ENCODE measurements at places on chromosomes 1 and 21. TPM values are rescaled to one million over a fixed set of nuclear protein-coding genes. Genes with fewer than 3 reads are reported as not detected.

Gene NBPF4
- total RNA-seq = not detected

GRCh38 chr1:32967888-32968568 lies 3.4 kb upstream of the RNF19B start:
- no peak for DNase-seq

DNA sequence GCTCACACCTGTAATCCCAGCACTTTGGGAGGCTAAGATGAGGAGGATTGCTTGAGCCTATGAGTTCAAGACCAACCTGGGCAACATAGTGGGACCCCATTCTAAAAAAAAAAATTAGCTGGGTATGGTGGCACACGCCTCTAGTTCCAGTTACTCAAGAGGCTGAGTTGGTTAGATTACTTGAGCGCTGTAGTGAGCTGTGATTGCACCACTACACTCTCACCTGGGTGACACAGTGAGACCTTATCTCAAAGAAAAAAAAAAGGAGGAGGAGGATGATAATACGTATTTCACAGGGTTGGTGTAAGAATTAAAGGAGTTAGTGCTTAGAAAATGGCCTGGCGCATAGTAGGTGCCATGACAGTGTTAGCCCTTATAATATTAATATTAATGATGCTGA lies 144.1 kb downstream of the PLXNA2 start:
- no peak for DNase-seq

Gene LAMTOR5
- 151 TPM for total RNA-seq

Gene HUNK
- total RNA-seq = 0.10 TPM

Gene ELF3
- 0.12 TPM for total RNA-seq

DNA sequence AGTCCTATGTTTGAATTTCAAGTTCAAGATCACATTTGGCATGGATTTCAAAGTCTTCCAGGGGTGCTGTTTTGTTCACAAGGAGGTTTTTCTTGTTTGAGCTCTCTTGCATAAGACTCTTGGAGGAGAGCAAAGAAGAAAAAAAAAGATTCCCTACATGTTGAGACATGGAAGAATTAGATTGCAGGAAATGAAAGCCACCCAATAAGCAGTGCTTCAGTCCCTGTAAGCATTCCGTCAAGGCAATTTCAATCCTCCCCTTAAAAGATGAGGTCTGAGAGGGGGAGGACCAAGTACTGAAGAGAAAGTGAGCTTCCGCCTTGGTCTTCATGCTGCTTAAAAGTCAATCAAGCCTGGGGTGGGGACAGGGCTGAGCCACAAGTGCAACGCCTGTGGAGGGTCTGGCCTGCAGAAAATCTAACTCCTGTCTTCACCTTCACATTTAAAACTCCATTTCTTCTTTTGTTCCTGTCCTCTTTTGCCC lies 50.2 kb downstream of the LPAR3 start:
- DNase-seq = no peak

Gene ARHGEF11
- total RNA-seq = 1.8 TPM

Gene CD1B
- not detected for total RNA-seq

GRCh38 chr1:206757524-206758266 lies 12.9 kb upstream of the IL19 start:
- DNase-seq = peak; percentile 61

Gene FRRS1
- total RNA-seq = 0.77 TPM

Gene TSTD1
- 77.7 TPM for total RNA-seq

DNA sequence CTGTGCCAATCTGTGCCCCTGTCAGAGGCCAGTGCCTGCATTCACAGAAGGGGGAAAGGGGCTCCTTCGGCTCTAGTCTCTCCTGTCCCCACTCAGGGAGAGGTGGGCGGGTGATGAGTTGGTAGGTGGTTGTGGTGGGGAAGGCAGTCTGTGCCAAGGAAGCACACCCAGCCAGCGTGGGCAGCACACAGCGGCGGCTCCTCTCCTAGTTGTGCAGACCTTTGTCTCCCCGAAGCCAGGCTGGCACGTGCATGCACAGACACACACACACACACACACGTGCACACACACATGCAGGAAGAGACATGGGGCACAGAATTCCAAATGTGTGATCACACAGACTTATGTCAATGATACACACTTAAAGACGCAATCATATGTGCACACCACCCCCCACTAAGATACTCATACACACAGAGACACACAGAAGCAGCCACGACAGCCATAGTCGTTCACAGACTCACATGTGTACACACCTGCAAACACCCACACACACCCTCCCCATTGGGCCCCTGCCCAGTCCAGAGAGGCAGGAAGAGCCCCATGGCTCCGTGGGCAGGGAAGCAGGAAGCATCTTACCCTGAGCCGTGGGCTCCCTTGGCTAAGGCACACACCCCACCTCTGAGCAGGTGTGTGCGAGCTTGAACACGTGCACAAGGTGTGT lies 16.4 kb downstream of the RIMS3 start:
- DNase-seq = no peak

- no peak for DNase-seq
Observed at GRCh38 chr1:162885265-162885664, 24.3 kb upstream of the CCDC190 start.

Gene CD84
- 20.2 TPM for total RNA-seq

Gene AMIGO1
- 1.8 TPM for total RNA-seq

DNA sequence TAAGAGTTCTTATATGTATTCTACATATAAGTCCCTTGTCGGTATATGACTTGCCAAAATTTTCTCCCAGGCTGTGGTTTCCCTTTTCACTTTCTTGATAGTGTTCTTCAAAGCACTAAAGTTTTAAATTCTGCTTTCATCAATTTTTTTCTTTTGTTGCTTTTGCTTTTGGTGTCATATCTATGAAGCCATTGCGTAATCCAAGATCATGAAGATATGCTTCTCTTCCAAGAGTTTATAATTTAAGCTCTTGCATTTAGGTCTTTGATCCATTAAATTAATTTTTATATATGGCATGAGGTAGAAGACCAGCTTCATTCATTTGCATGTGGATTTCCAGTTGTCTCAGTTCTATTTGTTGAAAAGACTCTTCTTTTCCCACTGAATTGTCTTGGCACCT lies 22.2 kb downstream of the DESI2 start:
- DNase-seq = no peak

GRCh38 chr1:155977690-155978324 lies 540 bp downstream of the ARHGEF2 start:
- DNase-seq = peak; percentile 84

DNA sequence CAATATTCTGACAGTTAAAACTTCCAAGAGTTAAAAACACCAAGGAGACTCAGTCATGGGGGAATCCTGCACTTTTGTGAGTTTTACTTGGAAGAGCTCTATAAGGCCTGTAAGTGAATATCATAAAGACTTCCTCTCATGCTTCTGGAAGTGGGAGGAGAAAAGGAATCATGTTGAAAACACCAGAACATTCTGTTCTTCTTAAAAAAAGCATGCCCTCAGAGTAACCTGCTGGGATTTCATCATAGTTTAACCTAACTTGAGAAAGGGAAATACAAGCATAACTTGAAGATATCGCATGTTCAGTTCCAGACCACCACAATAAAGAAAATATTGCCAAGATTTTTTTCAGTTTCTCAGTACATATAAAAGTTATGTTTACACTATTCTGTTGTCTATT lies 51.9 kb downstream of the COL11A1 start:
- DNase-seq = no peak

DNA sequence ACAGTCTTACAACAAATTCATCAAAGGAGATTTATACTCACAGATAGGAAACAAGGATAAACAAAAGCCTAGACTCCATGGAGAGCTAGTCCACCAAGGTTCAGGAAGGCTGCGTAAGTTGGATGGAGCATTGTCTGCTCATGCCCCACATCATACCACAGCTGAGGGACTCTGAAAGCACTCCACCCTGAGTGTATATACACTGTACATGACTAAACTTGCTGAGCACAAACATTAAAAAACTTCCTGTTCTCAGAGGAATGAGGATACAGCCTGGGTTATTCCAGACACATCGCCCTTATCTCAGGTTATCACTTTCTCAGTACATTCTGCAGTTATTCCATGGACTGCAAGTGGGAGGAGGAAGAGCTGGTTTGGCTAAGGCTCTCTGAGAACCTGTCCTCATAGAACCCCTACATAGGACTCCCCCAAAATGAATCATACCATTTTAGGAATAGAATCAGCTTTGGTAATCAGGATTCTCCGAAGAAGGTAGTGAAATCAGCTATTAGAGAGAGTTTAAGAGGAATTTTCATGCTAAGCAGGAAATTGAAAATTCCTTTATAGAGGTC lies 58.0 kb upstream of the PRMT6 start:
- no peak for DNase-seq

Gene RNU1-1
- total RNA-seq = 1,409 TPM

DNA sequence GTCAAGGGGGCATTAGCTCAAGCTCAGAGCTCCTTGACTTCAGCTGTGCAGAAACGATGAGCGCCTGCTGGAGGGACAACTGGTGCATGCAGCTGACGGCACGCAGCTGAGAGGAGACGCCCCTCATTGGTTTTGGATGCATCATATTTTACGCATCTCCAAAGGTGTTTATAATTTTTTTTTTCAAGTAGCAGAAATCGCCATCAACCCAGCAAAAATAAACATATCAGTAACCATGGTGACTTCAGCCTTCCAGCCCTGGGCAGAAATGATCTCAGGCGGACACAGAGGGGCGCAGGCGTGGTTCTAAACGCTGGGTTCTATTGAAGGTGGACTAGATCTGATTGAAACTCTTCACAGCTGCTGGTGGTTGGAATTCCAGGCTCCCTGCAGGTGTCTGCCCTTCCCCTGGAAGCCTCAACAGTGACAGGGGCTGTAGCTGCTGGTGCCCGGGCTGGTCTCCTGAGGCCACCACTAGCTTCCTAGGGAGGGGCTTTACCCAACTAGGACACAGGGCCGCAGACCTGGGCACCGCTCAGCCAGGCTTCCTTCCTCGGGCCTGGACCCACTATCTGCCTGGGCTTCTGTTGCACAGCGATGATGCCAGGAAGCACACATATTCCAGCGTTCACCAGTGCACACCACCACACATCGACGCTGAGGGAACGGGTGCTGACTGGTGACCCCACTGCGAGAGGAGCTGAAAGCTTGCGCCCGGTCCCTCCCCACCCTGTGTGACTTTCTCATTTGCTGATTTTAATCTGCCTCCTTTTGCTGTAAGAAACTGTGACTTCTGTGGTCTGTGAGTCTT lies 63.7 kb upstream of the ABCG1 start:
- no peak for DNase-seq

All from activated CD4-positive, alpha-beta memory T cell treated with anti-CD3 and anti-CD28 coated beads for 36 hours (primary cell).